Spinal cord (tissue), 10 donors: ENCODE measurements at places on chromosomes 11 and 22. TPM values are rescaled to one million over a fixed set of nuclear protein-coding genes. Genes with fewer than 3 reads are reported as not detected.

Gene CASP5
- polyA plus RNA-seq = not detected

Gene PHLDA2
- polyA plus RNA-seq = 2.0 TPM

Gene CLDN5
- polyA plus RNA-seq = 98.9 TPM

Gene RIMBP3B
- polyA plus RNA-seq = not detected

Gene SLC5A4
- 0.59 TPM for polyA plus RNA-seq

Gene OR51B4
- not detected for polyA plus RNA-seq

Gene MN1
- 26.1 TPM for polyA plus RNA-seq

Gene ACTN3
- polyA plus RNA-seq = 0.39 TPM

Gene TEX12
- not detected for polyA plus RNA-seq

Gene PTPRJ
- polyA plus RNA-seq = 16.4 TPM

DNA sequence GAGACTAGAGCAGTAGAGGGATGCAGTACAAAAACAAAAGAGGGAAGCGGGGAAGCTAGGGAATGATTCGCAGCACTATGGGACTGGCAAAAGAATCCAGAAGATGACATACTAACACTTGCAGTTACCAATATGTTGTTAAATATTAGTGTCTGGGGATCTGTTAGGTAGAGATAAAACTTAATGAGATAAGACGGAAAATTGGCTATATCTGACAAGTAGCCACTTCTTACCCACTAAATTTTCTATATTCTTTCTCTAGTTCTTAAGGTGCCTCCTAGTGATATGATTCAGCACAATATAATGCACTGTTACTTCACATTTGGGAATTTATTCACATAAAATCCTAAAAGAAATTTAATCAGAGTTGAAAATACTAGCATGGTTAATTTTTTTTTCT is 30.8 kb downstream of the CCDC90B start:
- no peak for DNase-seq

DNA sequence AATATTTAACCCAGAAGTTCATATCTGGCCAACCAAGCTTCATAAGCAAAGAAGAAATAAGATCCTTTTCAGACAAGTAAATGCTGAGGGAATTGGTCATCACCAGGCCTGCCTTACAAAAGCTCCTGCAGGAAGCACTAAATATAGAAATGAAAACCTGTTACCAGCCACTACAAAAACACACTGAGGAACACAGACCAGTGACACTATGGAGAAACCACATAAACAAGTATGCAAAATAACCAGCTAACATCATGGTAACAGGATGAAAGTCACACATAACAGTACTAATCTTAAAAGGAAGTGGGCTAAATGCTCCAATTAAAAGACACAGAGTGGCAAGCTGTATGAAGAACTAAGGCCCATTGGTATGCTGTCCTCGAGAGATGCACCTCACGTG is 311.4 kb downstream of the DYNC2H1 start:
- no peak for DNase-seq

GRCh38 chr11:68324241-68324640 is 11.8 kb downstream of the LRP5 start:
- DNase-seq = no peak

- no peak for DNase-seq
Measured at GRCh38 chr11:22807391-22807790, 22.2 kb downstream of the SVIP start.

- no peak for DNase-seq
Measured at GRCh38 chr11:86482692-86483091, 108.0 kb downstream of the CCDC81 start.

GRCh38 chr22:50032109-50032871 is 19.7 kb upstream of the IL17REL start:
- no peak for DNase-seq

GRCh38 chr11:70464509-70465361 is 66.4 kb downstream of the CTTN start:
- no peak for DNase-seq

DNA sequence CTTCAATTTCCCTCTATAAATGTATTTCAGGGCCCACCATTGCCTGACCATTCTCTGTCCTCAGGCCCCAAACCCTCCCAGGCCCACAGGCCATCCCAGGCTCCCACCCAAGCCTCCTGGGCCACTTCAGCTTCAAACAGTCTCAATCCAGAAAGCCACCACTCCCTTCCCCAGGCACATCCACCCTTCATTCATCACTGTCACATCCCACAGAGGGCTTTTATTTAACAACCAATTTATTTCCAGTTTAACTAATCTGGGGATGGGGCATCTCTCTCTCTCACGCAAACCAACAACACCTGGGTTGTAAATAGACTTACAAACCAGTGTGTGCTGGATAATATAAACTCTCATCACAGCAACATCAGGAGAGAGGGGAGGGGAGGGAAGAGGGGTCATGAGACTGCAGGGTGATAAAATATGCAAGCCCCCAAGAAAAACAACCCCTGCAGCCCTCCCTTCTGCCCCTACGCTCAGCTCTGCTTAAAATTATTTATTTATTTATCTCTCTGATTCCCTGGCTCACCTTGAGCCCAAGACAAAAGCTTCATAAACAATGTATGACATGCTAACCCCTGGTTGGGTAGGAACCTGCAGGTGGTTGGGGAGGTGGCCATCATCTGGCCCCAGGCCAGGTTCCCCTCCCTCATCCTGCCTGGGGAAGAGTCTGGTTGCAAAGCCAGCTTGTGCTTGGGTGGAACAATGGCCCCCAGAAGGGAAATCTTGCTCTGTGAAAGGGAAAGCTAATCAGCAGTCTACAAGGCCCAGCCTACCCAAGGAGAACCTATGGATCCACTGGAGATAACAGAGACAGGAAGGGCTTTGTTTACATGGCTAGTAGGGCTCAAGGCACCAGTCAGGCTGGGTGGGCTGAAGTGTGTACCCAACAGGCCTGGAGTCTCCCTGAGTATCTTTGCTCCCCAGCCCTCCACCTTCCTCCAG is 359.2 kb downstream of the BUD13 start:
- no peak for DNase-seq

- DNase-seq = no peak
Measured at GRCh38 chr11:69154211-69154913, 1.4 kb upstream of the SMIM38 start.

- no peak for DNase-seq
Measured at GRCh38 chr11:24685821-24686220, 189.0 kb downstream of the LUZP2 start.

DNA sequence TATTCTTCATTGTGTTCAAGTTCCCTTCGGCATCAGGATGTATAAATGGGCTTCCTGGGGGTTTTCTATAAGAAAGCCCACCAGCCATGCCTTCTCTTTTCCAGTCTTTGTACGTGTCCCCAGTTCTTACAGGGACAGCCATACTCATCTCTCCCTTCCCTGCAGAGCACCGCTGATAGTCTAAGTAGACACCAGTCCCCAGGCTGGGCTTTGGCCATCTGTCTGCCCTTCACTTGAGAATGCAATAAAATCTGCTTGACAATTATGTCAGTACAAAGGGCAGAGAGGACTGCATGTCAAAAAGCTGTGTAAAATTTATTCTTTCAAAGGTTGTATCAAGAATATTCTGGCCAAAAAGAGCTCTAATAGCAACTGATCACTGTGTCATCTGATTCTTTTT is 27.3 kb downstream of the NTM start:
- DNase-seq = no peak

GRCh38 chr11:60338053-60338452 is 11.0 kb downstream of the MS4A6E start:
- no peak for DNase-seq

- DNase-seq = no peak
Measured at GRCh38 chr11:62552485-62553079, 6.0 kb upstream of the AHNAK start.

DNA sequence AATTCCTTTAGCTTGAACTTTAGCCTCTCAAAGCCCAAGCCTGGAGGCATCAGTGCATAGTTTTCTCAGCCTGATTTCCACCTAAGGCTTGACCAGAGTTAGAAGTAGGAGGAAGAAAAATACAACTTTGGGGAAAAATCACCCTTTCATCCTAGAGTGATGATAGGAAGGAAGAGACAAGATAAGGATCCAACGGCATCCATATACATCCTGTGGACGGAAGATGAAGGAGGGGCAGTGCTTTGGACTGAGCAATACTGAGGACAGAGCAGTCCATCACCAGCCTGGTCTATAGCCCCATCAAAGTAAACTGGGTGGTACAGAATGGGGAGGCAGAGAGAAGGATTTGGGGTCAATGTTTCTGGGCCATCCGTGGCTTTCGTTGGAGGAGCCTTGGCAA is 247.9 kb downstream of the FAM76B start:
- DNase-seq = no peak

- DNase-seq = peak; percentile 55
Measured at GRCh38 chr22:46355369-46355995, 20.0 kb downstream of the TRMU start.

- DNase-seq = no peak
Measured at GRCh38 chr11:46367244-46367915, 14.1 kb upstream of the MDK start.

DNA sequence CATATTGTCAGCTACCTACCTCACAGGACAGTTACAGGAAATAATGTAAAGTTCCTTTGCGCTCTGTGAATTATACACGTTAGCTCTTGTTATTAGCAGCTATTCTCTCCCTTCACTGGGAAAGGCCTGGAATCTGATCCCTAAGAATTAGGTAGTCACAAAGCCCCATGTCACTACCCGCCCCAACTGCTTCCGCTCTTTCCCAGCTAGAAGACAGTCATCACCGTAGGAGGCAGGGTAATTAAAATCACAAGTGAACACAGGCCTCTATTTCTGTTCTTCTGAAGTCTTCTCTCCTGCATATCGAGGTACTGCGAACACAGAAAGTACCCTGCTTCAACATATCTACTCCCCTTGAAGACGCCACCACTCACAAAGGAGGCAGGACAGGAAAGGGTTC is 12.6 kb upstream of the AHNAK start:
- no peak for DNase-seq

GRCh38 chr11:107744736-107745135 is 32.9 kb upstream of the SLN start:
- no peak for DNase-seq

DNA sequence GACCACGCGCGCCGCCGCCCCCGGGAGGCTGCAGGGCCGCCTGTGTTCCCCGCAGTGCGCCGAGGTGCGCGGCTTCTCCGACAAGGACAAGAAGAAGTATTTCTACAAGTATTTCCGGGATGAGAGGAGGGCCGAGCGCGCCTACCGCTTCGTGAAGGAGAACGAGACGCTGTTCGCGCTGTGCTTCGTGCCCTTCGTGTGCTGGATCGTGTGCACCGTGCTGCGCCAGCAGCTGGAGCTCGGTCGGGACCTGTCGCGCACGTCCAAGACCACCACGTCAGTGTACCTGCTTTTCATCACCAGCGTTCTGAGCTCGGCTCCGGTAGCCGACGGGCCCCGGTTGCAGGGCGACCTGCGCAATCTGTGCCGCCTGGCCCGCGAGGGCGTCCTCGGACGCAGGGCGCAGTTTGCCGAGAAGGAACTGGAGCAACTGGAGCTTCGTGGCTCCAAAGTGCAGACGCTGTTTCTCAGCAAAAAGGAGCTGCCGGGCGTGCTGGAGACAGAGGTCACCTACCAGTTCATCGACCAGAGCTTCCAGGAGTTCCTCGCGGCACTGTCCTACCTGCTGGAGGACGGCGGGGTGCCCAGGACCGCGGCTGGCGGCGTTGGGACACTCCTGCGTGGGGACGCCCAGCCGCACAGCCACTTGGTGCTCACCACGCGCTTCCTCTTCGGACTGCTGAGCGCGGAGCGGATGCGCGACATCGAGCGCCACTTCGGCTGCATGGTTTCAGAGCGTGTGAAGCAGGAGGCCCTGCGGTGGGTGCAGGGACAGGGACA is 2.7 kb downstream of the NLRP6 start:
- no peak for DNase-seq

DNA sequence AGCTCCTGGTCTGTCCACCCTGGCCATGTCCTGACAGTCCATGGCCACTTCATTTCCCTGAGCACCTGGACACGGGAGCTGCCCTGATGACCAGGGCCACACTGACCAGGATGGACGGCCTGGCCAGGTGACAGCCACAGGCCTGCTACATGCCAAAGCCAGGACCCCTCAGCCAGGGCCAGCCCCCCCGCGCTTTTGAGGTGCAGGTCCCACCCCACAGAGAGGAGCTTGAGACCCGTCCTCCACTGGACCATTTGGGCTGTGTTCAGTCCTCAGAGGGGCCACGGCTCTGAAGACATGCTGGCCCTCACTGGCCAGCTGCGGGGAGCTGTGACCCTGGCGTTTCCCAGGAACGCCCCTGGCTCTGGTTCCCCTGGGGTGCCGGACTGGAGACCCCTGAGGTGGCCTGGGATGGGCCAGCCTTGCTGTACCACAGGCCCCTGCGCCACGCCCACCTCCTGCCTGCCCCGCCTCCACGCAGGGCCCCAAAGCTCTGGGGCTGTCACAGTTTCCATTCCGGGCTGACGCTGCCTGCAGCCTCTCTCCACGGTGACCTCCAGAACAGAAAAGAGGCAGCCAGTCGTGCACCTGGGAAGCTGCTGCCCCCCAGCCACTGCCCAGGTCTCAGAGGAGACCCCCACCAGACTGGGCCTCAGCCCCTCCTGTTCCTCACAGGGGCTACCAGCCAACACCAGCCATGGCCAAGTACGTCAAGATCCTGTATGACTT is 18.2 kb downstream of the EPS8L2 start:
- no peak for DNase-seq

- peak; percentile 29 for DNase-seq
Measured at GRCh38 chr22:43777286-43777685, 34.8 kb downstream of the EFCAB6 start.

DNA sequence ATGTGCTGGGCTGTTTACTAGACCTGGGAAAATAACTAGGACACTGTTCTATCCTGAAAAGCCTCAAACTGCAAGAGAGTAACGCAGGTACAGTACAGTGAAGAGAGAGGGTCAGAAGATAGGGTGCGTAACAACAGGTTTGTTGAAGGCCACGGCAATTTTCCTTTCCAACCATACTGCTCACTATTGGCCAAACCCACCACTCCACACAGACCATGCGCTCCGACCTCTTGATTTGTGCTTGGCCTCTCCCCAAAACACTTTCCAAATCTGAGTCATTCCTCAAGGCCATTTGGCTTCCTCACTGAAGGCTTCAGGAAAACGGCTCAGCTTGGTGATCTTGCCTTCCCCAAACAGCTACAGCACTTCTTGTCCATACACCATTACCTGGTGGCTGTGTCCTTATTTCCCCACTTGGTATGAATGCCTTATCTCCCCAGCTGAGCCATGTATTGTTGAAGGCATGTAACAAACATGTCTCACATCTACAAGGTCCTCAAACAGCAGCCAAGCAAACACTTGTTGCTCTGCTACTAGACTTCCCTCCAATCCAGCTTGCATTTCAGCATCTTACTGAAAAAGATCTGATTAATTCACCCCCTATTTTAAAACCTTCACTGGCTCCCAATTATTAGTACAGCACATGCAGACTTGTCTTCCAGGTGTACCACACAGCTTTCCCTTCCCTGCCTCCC is 40.9 kb downstream of the TCF20 start:
- DNase-seq = no peak
